ENCODE measurements at places on chromosomes 11 and 22. TPM values are rescaled to one million over a fixed set of nuclear protein-coding genes. Genes with fewer than 3 reads are reported as not detected.

The NPAS4 gene
- total RNA-seq, result not detected

The SYT13 gene
- total RNA-seq, result 7.2 TPM

The RAG2 gene
- total RNA-seq, result not detected

The FAT3 gene
- 0.27 TPM for total RNA-seq

The NUDT22 gene
- 34.8 TPM for total RNA-seq

The LRRC32 gene
- 0.20 TPM for total RNA-seq

The STX5 gene
- 25.0 TPM for total RNA-seq

The ISX gene
- not detected for total RNA-seq

The GGTLC2 gene
- total RNA-seq, result not detected

All from A549 treated with ZK216348 at 1 μM for 4 hours (cell line).